Common myeloid progenitor, CD34-positive (primary cell): ENCODE measurements at places on chromosomes 7 and 10.

DNA sequence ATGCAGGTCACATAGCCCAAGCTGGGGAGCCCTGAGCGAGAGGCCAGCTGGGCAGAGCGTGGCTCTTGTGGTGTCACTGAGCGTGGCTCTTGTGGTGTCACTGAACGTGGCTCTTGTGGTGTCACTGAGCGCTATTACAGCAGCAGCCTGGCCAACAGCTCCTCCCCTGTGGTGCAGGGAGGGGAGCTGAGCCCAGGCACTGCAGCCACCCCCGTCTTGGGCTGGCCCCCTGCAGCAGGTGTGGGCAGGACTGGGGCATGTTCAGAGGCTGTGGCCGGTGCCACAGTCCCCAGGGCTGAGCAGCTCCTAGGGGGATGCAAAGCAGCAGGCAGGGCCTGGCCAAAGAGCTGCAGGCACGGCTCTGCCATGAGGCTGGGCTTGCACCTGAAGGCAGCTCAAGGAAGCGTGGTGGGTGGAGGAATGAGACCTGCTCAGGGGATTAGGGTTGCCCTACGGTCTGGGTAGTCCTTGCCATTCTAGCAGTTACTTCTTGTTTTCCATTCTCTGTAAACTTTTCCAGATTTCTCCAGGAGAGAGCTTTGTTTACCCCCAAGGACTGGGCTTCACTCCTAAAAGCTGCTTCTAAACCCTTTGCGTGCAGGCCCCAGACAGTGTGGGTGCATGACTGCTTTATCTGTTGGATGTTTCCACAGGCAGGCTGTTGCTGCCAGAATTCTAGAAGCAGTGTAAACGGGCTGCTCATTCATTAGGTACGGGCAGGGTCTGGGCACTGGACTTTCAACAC, 29.2 kb downstream of the ZNF783 start:
- peak; percentile 26 for DNase-seq

GRCh38 chr7:104363355-104363754, 35.0 kb downstream of the LHFPL3 start:
- DNase-seq: no peak

GRCh38 chr7:108268200-108268820, 138.1 kb upstream of the LAMB4 start:
- no peak for DNase-seq

DNA sequence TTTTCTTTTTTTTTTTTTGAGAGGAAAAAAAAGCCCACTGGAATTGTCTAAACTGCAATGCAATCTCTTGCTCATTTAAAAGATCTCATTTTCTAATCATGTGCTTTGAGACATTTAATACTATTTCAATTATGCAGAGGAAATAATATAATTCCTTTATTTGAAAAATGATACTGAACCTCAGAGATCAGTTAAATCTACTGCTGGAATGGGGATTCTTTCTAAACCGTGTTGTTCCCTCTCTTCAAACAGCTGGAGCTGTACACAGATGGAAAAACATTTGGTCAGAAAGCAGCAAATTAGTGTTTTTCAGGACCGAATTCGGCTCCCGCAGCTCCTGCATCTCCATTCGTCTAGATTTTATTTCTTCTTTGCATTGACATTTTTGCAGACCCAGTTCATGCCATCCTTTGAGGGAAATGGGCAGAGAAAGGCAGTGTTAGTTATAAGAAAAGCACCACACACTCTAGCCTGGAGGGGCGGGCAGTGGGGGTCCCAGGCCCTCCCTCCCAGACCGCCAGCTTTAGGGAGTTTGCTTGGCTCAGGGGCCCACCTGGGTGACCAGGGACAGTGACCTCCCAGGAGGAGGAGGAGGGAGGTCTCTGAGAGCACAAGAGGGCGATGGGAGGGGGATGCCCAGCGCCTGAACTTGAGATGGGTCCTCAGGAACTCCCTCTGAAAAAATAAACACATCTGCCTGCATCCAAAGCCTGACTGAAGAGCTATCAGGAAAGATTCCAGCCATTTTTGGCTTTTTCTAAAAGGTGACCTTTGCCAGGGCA, 32.4 kb downstream of the TRIM8 start:
- DNase-seq: no peak

GRCh38 chr7:35727571-35727970, 32.6 kb upstream of the HERPUD2 start:
- DNase-seq: no peak

- DNase-seq: no peak
Observed at GRCh38 chr10:86167121-86167761, 199.4 kb downstream of the GRID1 start.
